NCI-H774 (cell line): ENCODE measurements at places on chromosomes 1 and 21.

DNA sequence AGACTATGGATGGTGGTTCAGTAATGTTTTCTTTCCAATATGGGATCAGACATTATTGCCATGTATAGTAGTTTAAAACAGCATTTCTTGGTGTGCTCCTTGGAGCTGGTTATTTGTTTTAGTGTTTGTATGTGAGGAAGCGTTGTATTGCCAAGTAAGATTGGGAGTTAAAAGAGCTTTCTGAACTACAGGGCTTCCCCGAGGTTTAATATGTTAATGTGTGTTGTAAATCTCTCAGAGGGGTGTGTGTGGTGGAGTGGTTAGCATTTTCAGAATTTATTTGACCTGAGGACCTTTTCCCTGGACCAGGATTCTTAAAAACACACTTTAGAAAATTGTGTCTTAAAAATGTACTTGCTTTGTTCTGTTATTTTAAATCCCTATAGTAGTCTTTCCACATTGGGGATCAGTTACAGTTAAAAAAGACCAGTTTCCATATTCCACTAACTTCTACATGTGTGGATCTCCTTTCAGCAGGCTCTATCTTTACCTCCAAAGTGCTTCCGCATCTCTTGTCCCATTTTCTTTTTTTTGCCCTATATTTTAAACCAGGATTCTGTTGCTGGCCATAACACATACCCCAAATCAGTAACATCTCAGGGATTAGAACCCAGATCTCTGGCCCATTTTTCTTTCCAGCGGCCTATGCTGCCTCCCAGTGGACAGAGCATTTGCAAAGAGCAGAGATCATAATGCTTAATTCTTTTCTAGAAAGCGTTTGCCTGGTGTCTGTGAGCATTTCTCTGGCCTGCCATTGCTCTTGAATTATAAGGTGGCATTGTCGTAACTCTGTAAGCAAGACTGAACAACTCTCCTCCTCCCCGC is 58.6 kb downstream of the PBX1 start:
- no peak for DNase-seq

- DNase-seq, result no peak
Observed at GRCh38 chr1:27687906-27688305, 15.9 kb upstream of the IFI6 start.

- no peak for DNase-seq
Observed at GRCh38 chr1:64594446-64594845, 124.5 kb downstream of the CACHD1 start.

DNA sequence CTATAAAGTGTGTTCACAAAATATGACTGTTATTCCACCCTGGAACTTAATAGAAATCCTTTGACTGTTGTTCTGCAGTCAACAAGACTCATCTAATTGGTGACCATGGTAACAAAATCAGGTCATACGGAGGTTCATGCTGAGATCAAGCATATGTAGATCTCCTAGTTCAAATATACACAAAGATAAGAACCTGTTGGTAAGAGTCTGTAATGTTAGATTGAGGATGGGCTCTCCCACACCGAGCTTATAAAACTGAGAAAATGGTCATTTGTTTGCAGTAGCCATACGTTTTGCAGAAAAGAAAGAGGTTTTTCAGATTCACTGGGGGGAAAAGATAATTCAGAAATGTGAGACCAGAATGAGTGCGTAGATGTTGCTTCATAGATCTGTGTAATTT is 468.1 kb downstream of the RPS6KC1 start:
- peak; percentile 49 for DNase-seq

- DNase-seq, result no peak
Observed at GRCh38 chr1:219177363-219177762, 3.7 kb downstream of the LYPLAL1 start.
